ENCODE measurements at places on chromosomes 13 and 19.
A peak's percentile ranks its signal among the peaks of the same experiment; 100 is the strongest.

- H3K36me3 ChIP-seq = peaks cover 21% of the 10 kb centered on the region
- no peak for DNase-seq
- no peaks in the 10 kb centered on the region for H3K4me1 ChIP-seq
- H3K4me3 ChIP-seq = no peak overlapping the region
These were observed 120.6 kb upstream of the GPR12 start for GRCh38 chr13:26881154-26881553.

DNA sequence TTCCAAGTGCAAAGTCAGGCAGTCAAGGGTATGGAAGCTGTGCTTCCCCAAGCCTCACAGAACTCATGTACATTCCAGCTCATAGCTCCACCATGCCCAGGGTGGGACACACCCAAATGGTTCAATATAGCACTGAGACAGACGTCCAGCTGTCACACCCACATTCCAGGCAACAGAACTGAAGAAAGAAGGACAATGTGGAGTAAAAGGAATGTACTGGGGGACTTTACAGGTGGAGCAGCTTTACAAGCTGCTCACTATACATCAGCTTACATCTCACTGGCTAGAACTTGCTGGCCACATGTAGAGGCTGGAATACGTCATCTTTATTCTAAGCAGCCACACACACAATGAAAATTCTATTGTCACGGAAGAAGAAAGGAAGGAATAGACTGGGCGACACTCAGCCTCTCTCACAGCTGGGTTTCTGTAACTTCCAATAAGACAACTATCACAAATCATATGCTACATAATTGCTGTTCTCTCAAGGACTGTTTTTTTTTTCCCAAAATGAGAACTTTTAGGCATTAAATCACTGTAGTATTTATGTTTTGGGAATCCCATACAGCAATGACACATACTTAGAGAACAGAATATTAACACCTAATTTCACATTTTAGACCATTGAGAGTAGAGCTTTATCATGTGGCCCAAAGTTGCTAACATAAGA, 86.1 kb downstream of the KLF12 start:
- H3K36me3 ChIP-seq = peaks cover 10% of the 10 kb centered on the region
- H3K4me1 ChIP-seq = peaks cover 51% of the 10 kb centered on the region
- H3K27ac ChIP-seq = no peak overlapping the region
- DNase-seq = no peak
- H3K4me3 ChIP-seq = no peak overlapping the region

DNA sequence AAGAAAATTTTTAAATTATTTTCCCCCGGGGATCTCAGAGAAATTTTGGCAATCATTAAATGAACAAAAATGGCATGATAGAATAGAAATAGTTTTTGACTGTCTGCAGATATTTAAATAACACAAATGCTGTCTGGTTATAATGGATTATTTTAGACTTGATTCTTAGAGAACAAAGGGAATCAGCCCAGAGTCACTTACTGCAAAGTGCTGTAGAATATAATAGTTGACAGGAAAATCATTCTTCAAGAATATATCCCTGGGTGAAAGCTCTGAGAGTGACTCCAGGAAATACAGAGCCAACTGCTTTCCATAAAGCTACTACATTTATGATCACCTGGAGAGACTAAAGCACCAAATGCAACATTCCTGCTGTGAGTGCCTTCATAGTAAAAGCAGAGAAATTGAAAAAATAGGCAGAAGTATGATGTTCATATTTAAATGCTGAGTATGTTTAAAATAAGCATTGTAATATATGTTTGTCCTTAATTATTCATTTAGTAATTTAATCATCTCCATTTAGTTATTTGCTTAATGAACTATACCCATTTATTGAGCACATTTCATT, 1765.8 kb downstream of the SLITRK1 start:
- H3K4me1 ChIP-seq = no peaks in the 10 kb centered on the region
- no peak overlapping the region for H3K27ac ChIP-seq
- DNase-seq = no peak

DNA sequence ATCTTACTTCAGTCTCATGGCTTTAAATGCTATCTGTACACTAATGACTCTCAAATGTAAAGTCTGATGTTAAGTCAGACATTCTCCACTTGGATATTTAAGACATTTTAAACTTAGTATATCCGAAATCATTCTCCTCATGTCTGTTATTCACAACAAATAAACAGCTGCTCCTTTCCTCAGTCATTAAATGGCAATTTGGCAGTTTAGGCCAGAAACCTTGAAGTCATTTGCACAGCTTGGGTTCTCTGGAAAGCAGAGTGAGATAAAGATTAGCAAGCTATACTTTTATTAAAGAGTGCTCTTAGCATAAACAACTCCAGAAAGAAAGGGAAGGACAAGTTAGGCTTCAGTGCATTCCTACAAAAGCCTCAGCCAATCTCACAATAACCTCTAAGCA, 53.7 kb downstream of the DNAJC15 start:
- peak overlapping the region; percentile 77 for H3K27ac ChIP-seq
- DNase-seq = no peak
- H3K27me3 ChIP-seq = no peaks in the 10 kb centered on the region
- peaks cover 20% of the 10 kb centered on the region for H3K36me3 ChIP-seq
- no peak overlapping the region for H3K4me3 ChIP-seq

DNA sequence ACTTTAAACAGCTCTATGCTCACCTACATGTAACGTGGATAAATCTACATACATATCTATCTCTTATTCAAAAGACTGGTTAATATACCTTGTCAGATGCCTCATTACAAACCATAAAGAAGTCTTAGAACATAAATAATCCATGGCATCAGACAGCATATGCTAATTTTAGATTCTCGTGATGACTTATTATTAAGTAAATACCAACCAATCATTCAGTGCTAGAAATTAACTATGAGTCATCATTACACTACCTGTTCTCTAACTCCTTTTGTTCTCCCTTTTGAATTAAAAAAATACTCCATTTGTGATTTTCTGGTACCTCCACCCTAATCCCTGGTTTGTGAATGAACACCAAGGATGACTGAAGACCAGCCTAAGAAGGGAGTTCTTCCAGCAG, 754.3 kb upstream of the ARGLU1 start:
- no peaks in the 10 kb centered on the region for H3K27me3 ChIP-seq
- no peak for DNase-seq
- H3K27ac ChIP-seq = no peak overlapping the region
- no peaks in the 10 kb centered on the region for H3K4me1 ChIP-seq

GRCh38 chr13:96621634-96622183, 372.6 kb downstream of the OXGR1 start:
- H3K4me3 ChIP-seq = no peak overlapping the region
- H3K4me1 ChIP-seq = no peaks in the 10 kb centered on the region
- no peak for DNase-seq
- H3K36me3 ChIP-seq = no peaks in the 10 kb centered on the region

DNA sequence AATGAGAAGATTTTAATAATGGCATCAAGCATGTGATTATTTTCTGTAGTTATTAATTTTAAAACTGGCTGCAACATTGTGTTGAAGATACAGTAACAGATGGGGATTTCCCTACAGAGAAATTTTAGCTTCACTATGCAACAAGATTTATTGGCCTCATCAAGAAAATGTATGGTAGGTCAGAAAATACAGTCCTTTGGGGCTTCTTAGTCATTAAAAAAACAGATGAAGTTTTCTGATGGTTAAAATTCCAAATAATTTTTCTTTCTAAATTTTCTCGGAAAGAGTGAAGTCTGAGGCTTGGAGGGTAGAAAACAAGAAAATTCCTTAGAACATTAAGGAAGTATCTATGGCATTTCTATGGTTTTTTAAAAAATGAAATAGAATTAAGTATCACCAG, 1790.8 kb upstream of the PCDH20 start:
- no peaks in the 10 kb centered on the region for H3K27me3 ChIP-seq
- no peak overlapping the region for H3K27ac ChIP-seq
- H3K4me1 ChIP-seq = no peaks in the 10 kb centered on the region
- no peak overlapping the region for H3K4me3 ChIP-seq
- DNase-seq = no peak
- no peaks in the 10 kb centered on the region for H3K36me3 ChIP-seq

GRCh38 chr13:106471957-106472543, 63.4 kb downstream of the EFNB2 start:
- no peak overlapping the region for H3K27ac ChIP-seq
- H3K36me3 ChIP-seq = no peaks in the 10 kb centered on the region
- H3K4me3 ChIP-seq = no peak overlapping the region
- DNase-seq = no peak
- no peaks in the 10 kb centered on the region for H3K27me3 ChIP-seq

DNA sequence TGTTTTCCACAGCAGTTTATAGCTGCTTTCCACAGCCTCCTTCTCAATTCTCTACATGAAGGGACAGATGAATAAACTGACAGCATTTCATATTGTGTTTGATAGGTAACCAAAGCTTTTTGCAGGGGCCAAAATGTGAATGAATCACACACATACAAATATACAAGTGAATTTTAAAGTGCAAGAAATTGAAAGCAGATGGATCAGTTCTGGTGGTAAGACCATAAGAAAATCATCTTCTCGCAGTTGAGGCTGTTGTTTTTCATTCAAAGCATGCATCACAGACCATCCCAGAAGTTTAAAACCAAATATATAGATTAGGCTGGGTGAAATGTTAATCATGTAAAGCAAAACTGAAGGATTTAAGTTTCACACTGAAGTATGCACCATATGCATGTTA, 1569.4 kb downstream of the PCDH9 start:
- no peak overlapping the region for H3K4me3 ChIP-seq
- H3K36me3 ChIP-seq = no peaks in the 10 kb centered on the region
- H3K27me3 ChIP-seq = no peaks in the 10 kb centered on the region
- H3K27ac ChIP-seq = no peak overlapping the region
- DNase-seq = no peak
- H3K4me1 ChIP-seq = no peaks in the 10 kb centered on the region

- H3K4me3 ChIP-seq = no peak overlapping the region
- H3K4me1 ChIP-seq = no peaks in the 10 kb centered on the region
- peaks cover 36% of the 10 kb centered on the region for H3K27me3 ChIP-seq
- no peaks in the 10 kb centered on the region for H3K36me3 ChIP-seq
- H3K27ac ChIP-seq = no peak overlapping the region
- no peak for DNase-seq
These were observed 11.7 kb upstream of the CASP14 start for GRCh38 chr19:15037586-15037985.

- DNase-seq = no peak
- H3K4me1 ChIP-seq = no peaks in the 10 kb centered on the region
- H3K27ac ChIP-seq = no peak overlapping the region
- H3K36me3 ChIP-seq = peaks cover 39% of the 10 kb centered on the region
These were observed 61.5 kb downstream of the B3GLCT start for GRCh38 chr13:31261241-31261640.

- H3K27me3 ChIP-seq = peaks cover 5% of the 10 kb centered on the region
- H3K36me3 ChIP-seq = peaks cover 3% of the 10 kb centered on the region
- no peak within 1 kb of the TSS for H3K4me3 ChIP-seq
- peaks cover 17% of the 10 kb centered on the region for H3K4me1 ChIP-seq
These were observed at the start of gene FFAR2 for GRCh38 chr19:35447606-35448469. Gene FFAR2 (plus strand): TSS chr19:35448257. CDS start chr19:35449715, 1,458 bp downstream.

- H3K36me3 ChIP-seq = no peaks in the 10 kb centered on the region
- peak; percentile 72 for DNase-seq
- H3K4me1 ChIP-seq = peaks cover 32% of the 10 kb centered on the region
- peak within 1 kb of the TSS; percentile 91 for H3K4me3 ChIP-seq
- H3K27ac ChIP-seq = peak within 1 kb of the TSS; percentile 84
These were observed at the start of gene TNFSF9 for GRCh38 chr19:6530386-6531162. Gene TNFSF9 (plus strand): TSS chr19:6531026. CDS start chr19:6531037, 11 bp downstream.

GRCh38 chr19:33988601-33989000, 183.7 kb upstream of the LSM14A start:
- no peak overlapping the region for H3K4me3 ChIP-seq
- DNase-seq = no peak
- H3K36me3 ChIP-seq = no peaks in the 10 kb centered on the region

- no peak overlapping the region for H3K4me3 ChIP-seq
- DNase-seq = no peak
- peaks cover 8% of the 10 kb centered on the region for H3K4me1 ChIP-seq
- H3K27me3 ChIP-seq = peaks cover 16% of the 10 kb centered on the region
- H3K27ac ChIP-seq = no peak overlapping the region
These were observed 5.0 kb downstream of the PRODH2 start for GRCh38 chr19:35807633-35808032.

DNA sequence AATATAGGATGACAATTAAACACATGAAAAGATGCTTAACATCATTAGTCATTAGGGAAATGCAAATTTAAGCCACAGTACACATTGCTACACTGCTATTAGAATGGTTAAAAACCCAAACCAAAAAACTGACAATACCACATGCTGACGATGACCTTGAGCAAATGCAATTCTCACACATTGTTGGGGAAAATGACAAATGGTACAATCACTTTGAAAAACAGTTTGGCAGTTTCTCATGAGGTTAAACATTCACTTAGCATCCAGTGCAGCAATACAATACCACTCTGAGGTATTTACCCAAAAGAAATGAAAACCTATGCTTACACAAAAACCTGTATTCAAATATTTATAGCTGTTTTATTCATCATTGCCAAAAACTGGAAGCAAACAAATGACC, 11.3 kb downstream of the FLT3 start:
- H3K27me3 ChIP-seq = peaks cover 10% of the 10 kb centered on the region
- H3K36me3 ChIP-seq = no peaks in the 10 kb centered on the region
- H3K27ac ChIP-seq = no peak overlapping the region
- DNase-seq = no peak
- no peak overlapping the region for H3K4me3 ChIP-seq

DNA sequence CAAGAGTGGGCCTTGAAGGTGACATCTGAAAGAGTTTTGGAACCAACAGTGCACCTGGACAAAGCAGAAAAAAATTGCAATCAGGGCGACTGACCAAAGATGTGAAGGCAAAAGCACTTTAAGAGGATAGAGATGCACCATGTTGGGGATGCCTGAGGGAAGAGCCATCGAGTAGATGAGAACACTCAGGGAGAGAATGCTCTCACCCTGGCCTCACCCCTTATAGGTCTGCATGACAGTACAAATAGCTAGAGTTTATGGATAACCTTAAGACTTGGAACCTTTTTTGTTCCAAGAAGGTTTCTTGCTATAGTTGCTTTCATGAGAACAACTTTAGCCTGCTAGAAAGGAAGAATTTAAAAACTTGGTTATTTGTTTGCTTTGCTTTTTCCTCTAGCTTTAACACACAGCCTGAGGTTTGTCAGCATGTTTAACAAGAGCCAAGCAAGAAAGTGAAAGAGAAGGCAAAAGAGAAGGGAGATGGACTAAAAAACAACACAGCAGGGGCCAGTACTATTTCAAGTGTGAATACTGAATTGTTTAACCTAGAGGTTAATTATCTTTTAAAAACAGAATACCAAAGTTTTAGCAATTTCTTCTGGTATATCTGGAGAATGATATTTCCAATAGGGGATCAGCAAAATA, 418.9 kb downstream of the DIAPH3 start:
- no peaks in the 10 kb centered on the region for H3K27me3 ChIP-seq
- no peak for DNase-seq
- no peaks in the 10 kb centered on the region for H3K36me3 ChIP-seq
- no peaks in the 10 kb centered on the region for H3K4me1 ChIP-seq

GRCh38 chr13:82747958-82748357, 1134.3 kb downstream of the SLITRK1 start:
- no peak overlapping the region for H3K27ac ChIP-seq
- no peaks in the 10 kb centered on the region for H3K36me3 ChIP-seq
- H3K4me3 ChIP-seq = no peak overlapping the region
- no peak for DNase-seq
- no peaks in the 10 kb centered on the region for H3K4me1 ChIP-seq

GRCh38 chr19:17536955-17537354, 18.5 kb upstream of the COLGALT1 start:
- no peak overlapping the region for H3K27ac ChIP-seq
- no peaks in the 10 kb centered on the region for H3K36me3 ChIP-seq
- H3K27me3 ChIP-seq = no peaks in the 10 kb centered on the region
- H3K4me3 ChIP-seq = peak overlapping the region; percentile 6
- H3K4me1 ChIP-seq = peaks cover 15% of the 10 kb centered on the region
